SIG-M5 (cell line): ENCODE measurements at places on chromosomes 13 and 19.
A peak's percentile ranks its signal among the peaks of the same experiment; 100 is the strongest.

- no peak for DNase-seq
These were observed 54.2 kb upstream of the USE1 start for GRCh38 chr19:17160908-17161307.

GRCh38 chr13:52738719-52739467 is 727 bp downstream of the CNMD start:
- DNase-seq: no peak

GRCh38 chr13:100523411-100523810 is 65.2 kb downstream of the GGACT start:
- DNase-seq: no peak

DNA sequence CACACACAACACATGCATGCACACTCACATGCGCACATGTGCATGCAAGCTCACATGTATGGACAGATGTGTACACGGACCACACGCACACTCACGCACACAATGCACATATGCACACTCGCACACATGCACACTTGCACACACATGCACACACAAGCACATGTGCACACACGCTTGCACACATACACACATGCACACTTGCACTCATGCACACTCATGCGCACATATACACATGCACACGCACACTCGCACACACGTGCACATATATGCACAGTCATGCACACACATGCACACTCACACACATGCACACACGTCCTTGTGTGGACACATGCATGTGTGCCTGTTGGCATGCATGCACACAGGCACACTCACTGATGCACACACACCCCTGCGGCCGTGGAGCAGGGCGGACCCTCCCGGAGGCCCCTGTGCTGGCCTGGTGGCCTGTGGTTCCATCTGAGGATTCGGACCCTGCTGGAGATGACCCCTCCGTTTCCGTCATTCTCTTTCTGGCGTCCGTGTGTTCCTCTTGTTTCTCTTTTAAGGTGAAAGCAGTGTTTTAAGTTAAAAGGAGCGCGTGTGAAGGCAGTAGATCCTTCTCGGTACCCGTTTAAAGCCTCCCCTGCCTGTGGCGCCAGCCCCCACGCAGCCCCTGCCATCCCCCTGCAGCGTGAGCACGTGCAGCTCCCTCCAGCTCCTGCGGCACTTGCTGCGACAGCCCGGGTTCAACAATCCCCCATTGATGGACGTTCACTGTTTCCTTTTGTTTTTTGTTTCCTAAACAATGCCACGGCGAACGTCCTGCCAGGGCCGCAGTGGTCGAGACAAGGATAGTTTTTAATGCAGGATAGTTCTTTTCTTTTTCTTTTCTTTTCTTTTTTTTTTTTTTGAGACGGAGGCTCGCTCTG is 5.6 kb downstream of the NDUFS7 start:
- DNase-seq: no peak

GRCh38 chr13:100627120-100627519 is 38.5 kb upstream of the GGACT start:
- DNase-seq: no peak

- peak; percentile 11 for DNase-seq
These were observed 30.7 kb downstream of the CEACAM1 start for GRCh38 chr19:42497492-42498168.

- no peak for DNase-seq
These were observed 4.1 kb downstream of the VSTM2B start for GRCh38 chr19:29529646-29530539.

DNA sequence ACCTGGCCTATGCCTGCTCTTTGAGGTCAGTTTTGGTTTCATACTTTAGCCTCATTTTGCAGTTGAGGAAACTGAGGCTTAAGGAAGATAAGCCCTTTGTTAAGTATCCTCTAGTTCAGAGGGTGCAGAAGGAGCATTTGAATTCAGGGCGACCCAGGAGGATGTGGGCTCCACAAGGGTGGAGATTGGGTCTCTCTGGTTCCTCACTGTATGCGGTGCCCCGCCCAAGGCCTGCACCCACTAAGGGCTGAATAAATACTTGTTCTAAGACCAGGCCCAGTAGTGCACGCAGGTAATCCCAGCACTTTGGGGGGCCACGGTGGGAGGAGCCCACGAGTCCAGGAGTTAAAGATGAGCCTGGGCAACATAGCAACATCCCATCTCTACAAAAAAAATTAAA is 768 bp upstream of the SLC44A2 start:
- DNase-seq: no peak
